ENCODE measurements at places on chromosomes 16 and 17. TPM values are rescaled to one million over a fixed set of nuclear protein-coding genes. Genes with fewer than 3 reads are reported as not detected.

- DNase-seq, result no peak
Measured at GRCh38 chr16:12448504-12448903, 355.2 kb downstream of the CPPED1 start.

DNA sequence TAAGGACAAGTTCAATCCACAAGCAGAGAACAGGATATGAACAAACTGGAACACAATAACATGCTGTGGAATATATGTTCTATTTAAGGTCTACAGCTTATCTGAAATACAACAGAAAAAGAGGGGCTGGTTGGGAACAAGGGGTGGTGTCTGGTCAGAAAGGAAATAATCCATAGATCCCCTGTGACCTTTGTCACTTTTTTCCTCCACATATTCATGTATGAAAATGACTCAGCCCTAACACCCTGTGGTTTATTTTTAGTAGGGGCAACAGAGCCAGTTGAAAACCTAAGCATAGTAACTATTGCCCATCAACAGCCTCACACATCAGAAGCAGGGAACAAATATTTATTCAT is 12.3 kb upstream of the SPAG9 start:
- no peak for DNase-seq

DNA sequence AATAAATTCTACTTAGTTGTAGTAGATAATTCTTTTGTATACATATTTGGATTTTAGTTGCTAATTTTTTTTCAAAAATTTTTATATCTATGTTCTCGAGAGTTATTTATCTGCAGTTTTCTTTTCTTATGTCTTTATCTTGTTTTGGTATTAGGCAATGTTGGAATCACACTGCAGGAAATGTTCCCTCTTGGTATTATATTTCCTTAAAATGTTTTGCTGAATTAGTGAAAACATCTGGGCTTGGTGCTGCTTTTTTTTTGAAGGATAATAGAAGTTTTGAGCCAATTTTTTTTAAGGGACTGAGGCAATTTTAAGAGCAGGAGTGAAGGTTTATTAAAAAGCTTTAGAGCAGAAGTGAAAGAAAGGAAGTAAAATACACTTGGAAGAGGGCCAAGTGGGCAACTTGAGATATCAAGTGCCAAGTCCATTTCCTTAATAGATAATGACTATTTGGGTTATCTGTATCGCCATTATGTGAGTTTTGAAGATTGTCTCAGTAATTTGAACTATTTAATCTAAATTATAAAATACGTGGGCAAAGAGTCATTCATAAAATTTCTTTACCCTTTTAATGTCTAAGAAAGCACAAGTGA is 1390.1 kb upstream of the CDH8 start:
- DNase-seq, result no peak

DNA sequence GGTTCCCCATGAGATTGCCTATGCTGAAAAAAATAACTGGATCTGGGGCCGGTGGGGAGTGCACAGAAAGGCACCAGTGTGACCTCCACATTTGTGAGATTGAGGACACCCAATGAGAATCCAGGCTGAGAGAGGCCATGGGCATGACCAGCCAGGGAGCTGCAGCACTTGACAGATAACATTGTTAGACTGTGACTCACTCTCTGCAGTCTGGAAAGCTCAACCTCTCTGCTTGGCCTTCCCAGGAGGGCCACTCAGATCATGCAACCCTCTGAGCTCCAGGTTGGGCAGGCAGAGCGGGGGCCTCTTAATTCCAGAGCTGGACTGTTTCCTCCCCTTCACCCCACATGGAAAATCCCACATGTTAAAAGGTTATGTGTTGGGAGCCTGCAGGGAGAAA is 30.1 kb downstream of the FZD2 start:
- no peak for DNase-seq

- DNase-seq, result no peak
Measured at GRCh38 chr16:58685084-58685449, 497 bp upstream of the SLC38A7 start.

- peak; percentile 26 for DNase-seq
Measured at GRCh38 chr16:72590151-72590937, 418.4 kb upstream of the PMFBP1 start.

DNA sequence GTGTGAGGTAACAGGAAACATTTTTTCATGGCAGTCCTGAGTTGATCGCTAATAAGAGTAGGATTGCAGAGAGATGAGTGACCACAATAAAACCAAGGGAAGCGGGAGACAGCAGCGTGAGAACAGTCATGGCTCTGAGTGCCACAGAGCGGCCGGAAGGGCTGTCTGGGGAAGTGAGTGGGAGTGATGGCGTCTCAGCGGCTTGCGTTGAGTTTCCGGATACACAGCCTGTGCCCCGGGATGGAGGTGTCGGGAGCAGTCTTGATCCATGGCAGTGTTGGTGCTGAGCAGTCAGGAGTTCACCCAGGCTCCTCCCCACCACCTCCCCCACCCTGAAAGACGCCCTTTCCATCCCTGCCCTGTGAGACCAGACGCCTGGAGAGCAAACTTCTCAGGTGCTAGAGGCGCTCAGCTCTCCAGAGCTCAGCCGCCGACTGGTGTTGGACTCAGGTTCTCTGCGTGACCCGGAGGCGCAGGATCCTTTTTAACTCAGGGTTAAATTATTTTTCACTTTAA is 59.8 kb downstream of the BANP start:
- DNase-seq, result no peak

DNA sequence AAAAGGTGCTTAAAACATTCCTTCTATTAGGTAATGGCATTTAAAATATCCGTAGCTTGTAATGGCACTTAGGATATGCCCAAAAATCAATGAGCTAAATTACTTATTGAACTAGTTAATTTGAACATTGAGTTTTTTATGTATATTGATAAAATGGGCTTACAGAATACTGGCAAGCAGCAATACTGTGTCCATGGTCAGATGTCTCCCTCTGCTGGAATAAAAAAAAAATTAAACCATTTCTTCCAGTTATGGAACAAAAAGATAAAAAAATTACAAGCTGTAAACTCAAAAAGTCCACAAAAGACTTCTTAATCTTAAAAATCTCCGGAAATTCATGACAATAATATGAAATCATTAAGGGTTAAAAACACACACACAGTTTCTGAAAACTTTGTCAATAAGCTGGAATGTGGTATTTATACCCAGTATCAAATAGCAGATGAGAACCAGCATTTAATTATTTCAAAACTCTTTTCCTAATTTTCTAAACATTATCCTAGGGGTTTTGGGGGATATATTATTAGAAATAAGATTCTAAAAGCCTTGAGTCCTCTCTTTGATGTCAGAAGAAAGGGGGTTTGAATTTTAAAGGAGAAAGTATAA is 21.5 kb upstream of the PSMD7 start:
- DNase-seq, result no peak

DNA sequence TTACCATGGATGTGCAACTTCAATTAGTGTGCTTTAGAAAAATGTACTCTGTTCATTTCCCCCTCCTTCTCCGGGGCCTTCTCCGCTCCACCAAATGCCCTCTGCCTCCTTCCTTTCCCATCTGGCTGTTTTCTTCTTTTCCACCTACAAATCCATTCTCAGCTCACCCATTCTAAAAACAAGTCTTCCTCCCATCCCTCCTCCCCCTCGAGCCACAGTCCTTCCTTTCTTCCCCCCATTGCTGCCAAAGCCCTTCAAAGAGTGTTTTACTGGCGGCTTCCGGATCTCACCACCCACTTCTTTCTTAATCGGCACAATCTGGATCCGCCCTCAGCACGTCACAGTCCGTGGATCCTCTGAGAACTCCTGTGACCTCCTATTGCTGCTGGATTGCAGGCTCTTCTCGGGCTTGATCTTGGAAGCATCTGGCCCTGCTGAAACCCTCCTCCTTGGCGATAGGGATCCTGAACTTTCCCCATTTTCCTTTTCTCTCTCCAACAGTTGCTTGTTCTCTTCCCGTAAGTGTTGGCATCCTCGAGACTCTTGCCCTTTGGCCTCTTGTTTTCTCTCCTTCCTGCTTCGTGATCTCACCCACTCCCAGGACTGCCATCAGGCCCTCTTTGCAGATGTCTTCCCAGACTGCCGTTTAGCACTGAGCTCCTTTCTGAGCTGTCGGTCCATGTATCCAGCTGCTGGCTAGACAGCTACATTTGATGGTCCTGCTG is 36.0 kb upstream of the FBXO47 start:
- peak; percentile 36 for DNase-seq

DNA sequence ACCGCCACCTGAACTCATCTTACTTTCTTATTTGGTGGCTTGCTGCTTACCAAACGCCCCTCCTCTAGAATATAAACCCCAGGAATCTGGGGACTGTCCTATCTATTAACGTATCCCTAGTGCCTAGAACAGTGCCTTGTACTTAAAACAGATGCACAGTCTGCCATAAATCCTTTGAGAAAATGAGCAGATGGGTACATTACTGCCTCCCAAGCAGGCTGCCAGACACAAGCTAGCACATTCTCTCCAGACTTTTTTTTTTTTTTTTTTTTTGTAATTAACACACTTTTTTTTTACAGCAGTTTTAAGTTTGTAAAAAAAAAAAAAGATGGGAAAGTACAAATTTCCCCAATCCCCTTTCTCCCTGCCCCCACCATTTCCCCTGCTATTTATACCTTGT is 57.3 kb upstream of the RPL38 start:
- no peak for DNase-seq

DNA sequence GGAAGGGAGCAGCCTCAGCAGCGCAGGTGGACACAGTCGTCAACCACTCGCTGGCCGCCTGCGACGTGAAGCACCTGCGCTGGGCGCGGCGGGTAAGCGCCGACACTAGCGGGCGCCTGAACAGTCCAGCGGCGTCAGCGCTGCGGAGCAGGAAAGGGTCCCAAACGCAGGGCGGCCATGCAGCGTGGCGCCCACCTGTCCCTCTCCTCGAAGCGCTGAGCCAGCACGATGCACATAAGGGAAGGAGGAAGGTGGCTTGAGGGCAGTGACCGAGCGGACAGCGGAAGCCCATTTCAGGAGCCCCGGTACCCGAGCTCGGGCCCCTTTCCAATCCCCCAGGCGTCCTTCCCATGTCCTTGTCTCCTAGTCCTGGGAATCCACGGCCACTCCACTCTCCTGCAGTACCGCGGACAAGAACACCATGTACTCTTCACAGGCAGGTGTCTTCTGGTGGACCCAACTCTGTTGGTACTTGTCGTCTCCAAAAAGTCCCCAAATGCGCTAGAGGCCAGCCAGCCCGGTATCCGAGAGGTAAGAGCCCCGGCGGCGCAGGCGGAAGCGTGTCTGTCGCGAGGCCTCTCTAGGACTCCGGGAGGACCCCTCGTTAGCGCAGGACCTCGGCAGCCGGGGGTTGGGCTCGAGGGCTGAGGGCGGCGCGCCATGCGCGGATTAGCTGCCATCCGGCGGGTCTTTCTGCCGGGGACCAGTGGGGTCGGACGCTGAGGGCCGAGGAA is 14.4 kb downstream of the ZNF232 start:
- peak; percentile 56 for DNase-seq

DNA sequence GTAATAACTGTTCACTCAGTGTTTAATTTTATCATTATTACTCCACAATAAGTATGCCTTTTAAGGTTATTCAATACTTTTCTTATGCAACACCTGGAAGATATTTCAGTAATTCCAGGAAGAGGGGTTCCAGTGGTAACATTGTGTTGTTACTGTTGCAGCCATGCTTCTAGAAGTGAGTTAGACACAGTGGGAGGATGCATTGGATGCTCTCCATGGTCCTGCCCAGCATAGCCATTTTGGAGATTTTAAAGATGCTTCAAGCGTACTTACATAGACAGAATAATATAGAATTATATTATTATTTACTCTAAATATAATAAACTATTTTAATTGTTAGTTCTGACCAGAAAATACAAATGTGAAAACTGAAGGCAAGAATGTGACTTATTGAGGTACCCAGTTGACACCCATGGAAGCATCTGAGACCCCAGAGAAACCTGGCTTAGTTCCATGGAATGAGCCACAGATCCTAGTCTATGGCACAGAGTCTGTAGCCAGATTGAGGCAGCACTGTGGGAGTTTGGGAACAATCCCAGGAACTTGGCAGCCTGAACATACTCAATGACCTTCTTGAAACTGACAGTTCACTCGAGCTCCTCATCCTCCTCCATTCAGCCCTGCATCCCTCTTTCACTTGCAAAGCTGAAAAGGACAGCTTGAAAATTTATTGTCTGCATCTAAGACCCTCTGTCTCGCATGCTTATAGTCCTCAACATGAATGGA is 190.1 kb upstream of the HS3ST4 start:
- no peak for DNase-seq

DNA sequence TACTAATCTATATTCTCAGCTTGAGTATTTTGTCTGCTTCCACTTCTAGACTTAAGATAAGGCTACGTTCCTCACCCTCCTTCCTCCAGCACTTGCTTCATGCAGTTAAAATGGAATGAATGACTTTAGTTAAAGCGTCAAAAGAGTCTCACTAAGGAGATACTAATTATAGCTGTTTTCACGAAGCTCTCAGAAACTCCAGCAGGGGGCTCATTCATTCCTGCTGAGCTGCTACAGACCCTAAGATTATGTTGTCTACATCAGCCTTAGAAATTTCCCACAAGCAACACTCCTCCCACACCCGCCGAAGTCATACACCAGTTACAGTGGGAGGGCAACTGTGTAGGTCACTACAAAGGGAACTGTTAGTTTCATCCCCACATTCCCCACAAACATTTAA is 57.0 kb upstream of the KIFC3 start:
- no peak for DNase-seq

- no peak for DNase-seq
Measured at GRCh38 chr16:1874854-1875253, 2.9 kb upstream of the MEIOB start.

DNA sequence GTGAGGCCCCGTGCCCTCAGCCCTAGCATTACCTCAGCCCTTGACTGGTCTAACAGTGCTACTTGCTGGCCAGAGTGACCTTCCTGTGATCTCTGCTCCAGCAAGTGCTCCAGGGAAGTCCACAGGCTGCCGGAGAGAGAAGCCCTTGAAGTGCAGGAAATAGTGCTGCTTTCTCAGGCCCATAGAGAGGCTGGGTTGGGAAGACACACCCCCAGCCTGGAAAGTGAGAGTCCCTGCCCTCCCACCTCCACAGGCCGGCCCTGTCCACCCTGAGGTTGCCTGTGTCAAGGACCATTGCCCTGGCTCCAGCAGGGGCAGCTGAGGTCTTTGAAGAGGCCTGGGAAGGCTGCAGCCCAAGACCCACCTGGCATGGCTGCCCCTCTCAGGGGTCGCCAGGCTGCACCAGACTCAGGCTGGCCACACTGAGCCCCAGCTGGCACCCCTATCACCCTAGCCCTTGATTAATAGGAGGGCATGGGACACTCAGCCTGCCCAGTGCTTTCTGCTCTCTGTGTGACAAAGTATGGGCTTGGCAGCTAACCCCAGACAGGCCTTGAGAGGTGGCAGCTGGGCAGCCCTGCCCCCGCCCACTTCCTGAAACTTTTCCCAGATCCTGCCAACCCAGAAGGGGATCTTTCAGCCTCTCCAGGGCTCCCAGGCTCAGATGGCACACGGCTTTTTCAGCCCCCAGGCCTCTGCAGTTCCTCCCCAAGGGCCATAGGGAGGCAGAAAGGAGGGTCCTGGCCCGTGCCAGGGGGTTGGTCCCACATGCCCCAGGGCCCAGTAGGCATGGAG is 21.7 kb downstream of the ATP6V0D1 start:
- DNase-seq, result no peak

The CTRB1 gene
- total RNA-seq, result not detected

The SSTR5 gene
- total RNA-seq, result not detected

The CTRB2 gene
- total RNA-seq, result not detected

The TRIM72 gene
- 4.4 TPM for total RNA-seq

The KRT36 gene
- 1.9 TPM for total RNA-seq

All from skin of body (tissue), 3 donors.